ENCODE measurements at places on chromosomes 2 and 18.

- no peak for DNase-seq
These were observed 2.4 kb downstream of the CYP26B1 start for GRCh38 chr2:72145289-72145657.

DNA sequence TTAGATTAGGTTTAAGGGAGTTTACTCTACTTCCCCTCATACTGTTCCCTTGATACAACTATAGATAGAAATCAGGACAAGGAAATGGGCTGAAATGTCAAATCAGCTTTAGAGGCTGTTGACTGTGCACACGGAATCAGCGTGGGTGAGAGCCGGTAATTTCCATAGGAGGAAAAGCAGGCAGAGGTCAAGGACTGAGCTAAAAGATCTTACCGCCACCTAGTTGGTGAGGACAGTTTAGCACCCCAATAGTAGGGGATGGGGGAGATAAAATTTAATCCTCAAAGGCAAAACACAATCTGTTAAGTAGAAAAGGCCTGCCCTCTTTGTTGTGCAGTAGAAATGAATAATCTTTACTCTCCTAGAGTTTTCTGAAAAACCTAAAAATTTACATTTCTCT, 1154.5 kb upstream of the CHAC2 start:
- DNase-seq = no peak

- no peak for DNase-seq
These were observed 921.7 kb downstream of the DPP10 start for GRCh38 chr2:115364093-115364492.

DNA sequence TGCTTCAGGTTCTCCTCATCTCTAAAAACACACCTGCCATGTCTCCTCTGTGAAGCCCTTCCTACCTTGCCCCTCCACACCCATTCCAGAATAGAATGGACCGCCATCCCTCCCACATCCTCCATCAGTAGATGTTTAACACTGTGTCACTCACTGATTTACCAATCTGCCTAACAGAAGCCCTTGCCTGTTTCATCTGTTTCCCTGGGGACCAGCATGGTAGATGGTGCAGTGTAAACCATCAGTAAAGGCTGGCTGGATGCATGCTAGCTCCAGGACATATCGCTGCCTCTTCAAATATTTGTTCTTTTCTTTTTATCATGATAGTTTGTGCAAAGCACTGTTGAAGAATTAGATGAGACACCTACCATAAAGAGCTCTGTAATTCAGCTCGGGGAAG, 271.4 kb downstream of the PIEZO2 start:
- no peak for DNase-seq

DNA sequence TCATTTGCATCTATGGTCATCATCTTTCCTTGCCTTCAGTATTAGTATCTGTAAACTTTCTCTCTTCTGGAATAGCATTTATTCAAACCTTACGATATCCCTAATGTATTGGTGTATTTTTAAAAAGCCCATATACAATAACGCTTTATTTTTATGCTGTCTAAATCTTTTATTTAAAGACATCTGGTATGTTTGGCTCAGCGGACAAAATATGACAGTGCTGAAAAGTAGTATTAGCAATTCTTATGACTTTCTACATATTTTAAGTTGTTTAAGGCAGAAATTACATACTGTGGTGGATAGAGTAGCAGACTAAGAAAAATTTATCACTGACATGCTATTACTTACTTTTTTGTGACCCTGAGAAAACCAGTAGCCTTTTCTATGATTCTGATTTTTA, 41.8 kb upstream of the SLC4A10 start:
- DNase-seq = no peak

DNA sequence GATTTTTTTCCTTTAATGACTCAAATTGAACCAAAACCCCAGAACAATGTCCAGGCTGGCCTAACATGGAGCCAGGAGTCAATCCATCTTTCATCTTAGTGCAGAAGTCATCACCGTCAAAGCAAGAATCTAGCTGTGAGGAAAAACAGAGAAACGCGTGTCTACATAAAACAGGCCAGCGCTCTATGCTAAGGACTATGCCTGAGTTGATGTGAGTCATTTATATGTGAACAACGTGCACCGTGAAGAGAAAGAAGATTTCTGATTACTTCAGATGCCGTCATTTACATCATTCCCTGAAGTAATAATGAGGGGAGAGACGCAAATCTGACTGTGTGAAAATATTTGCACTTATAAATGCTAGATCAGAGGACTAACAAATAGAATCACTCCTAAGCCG, 34.0 kb upstream of the SALL3 start:
- DNase-seq = no peak

- peak; percentile 55 for DNase-seq
These were observed 27.2 kb downstream of the EIF2AK3 start for GRCh38 chr2:88600038-88600465.

DNA sequence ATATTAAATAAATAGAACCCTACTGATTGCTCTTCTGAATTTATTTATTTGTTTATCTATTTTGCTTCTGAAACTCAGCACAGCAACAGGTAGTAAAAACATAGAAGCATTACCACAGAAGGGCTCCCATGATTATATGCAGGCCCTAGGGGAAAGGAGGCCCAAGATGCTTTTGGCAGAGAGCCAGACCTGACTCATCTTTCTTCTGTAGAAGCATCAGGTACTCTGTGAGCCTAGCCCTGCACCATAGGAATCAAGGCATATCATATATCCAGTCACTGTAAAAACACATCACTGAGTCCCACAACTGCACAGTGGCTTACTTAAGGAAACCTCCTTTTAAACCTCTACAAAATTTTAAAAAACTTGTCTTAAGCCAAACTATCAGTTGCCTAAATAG, 1.8 kb downstream of the SCN9A start:
- DNase-seq = no peak

GRCh38 chr18:57959278-57959677, 84.7 kb upstream of the NEDD4L start:
- DNase-seq = peak; percentile 43

GRCh38 chr18:57915865-57916582, 112.9 kb upstream of the ATP8B1 start:
- DNase-seq = peak; percentile 70

GRCh38 chr2:215911301-215912085, 101.9 kb downstream of the MREG start:
- DNase-seq = no peak

- DNase-seq = no peak
These were observed 612.0 kb downstream of the IRS1 start for GRCh38 chr2:226187616-226188015.

DNA sequence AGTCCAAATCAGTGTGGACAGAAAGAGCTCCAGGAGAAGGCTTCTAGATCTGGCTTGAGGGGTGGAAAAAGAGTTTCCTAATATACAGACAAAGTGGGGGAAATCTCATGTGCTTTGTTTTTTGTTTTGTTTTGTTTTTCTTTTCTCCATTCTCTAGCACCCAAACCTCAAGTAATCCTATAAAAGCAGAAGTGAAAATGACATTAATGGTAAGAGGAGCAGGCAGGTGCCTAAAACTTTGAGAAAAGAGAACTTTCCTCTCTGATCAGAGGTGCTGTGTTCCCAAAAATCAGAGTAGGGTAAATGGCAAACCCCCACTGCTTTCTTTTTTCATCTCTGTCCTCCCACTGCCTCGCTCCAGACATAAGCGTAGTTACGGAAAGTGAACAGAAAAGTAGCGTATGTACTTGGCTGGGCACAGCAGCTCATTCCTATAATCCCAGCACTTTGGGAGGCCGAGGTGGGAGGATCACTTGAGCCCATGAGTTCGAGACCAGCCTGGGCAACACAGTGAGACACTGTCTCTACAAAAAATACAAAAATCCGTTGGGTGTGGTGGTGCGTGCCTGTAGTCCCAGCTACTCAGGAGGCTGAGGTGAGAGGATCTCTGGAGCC, 77.8 kb downstream of the FAM161A start:
- DNase-seq = no peak

DNA sequence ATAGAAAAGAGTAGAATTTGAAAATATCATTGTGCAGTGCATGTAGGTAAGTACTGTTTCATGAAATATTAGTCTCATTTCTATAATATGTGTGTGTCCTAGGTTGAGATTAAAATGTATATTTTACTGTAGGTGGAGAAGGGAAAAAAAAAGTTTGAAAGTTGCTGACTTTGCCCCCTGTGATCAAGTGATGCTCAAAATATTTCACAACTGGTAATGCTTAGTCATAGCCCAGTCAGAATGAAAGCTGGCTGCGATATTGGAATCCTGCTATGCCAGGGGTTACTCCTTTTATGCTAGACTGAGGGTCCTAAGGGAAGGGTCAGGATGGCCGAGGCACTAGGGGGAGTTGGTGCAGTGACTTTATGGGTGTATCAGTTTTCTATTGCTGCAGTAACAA, 19.5 kb upstream of the CFAP36 start:
- no peak for DNase-seq

Measured in retina (tissue), 1 donor.